ENCODE measurements at places on chromosomes 3 and 15.

DNA sequence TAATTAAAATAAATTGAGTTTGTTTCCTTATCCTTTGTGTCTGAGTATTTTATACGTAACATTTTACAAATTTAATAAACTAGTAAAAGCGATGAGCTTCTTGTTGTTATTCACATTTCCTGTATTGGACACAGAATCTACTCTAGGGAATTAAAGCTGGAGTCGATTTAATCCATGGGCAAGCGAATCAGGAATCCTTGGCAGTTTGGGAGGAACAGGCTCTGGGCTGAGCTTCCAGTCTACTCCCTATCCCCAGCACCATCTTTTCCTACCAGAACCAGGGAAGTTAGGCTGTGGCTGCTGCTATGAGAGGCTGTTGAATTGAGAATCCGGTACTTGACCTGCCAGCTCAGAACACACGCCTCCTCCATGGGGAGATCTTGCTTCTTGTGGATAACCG, 437.3 kb upstream of the TPM1 start:
- DNase-seq, result no peak

DNA sequence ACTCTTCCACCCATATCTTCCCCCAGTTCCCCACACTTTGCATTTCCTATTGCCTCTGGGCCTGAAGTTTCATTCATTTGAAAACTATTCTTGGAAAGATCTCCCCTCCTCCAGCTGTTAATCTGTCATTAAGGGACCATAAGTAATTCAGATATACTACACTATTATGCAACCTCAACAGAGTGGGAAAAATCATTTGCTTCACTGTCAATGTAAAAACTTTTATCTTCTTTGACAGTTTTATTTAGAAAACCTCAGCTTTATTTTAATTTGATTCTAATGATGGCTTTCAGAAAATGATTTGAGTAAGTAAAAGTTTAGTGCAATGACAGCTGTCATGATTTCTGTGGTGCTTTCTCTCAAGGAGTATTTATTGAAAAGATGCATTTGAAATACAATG, 435.3 kb upstream of the KCNMB2 start:
- no peak for DNase-seq

DNA sequence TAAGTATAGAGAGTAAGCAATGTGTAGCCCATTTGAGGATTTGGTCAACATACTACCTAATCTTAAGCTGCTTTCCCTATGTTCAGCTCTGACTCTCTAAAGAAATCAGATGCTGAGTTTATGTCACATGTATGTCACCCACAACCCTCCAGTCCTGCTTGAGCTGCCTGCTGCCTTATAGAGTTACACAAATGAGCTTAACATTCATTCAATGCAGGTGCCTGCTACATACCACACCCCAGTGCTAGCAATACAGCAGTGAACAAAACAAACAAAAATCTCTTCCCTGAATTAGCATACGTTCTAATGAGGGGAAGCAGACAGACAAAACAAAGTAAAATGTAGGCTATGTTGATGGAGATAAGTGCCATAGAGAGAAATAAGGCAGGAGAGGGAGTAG, 93.0 kb downstream of the HHLA2 start:
- DNase-seq, result no peak

DNA sequence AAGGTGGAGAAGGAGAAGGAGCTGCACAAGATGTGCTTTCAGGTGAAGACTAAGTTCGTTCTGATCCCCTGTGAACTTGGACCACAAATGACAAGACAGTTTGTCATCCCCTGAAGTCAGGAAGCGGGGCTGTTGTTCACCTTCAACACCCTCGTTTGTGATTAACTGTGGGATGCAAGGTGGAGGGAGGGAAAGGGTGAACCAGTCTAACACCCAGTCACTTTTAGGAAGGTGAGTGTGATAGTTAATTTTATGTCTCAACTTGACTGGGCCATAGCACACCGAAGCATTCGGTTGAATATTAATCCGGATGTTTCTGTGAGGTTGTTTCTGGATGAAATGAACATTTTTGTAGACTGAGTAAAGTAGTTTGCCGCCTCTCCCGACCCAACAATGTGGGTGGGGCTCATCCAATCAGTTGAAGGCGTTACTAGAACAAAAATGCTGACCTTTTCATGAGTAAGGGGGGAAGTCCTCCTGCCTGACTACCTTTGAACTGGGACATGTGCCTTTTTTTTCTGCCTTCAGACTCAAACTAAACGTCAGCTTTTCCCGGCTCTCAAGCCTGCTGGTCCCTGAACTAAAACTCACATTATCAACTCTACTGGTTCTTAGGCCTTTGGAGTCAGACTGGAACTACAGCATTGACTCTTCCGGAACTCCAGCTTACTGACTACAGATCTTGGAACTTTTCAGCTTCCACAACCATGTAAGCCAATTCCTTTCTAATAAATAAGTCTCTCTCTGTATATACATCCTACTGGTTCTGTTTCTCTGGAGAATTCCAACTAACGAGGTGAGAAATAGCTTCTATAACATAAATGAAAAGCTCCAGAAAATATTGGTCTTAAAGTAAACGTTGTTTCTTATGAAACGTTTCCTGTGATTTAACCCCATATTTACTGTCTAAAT, 264.0 kb upstream of the SLITRK3 start:
- DNase-seq, result no peak

GRCh38 chr3:14113965-14114635, 10.6 kb downstream of the CHCHD4 start:
- no peak for DNase-seq

GRCh38 chr15:93359425-93360131, 270.6 kb upstream of the RGMA start:
- no peak for DNase-seq

DNA sequence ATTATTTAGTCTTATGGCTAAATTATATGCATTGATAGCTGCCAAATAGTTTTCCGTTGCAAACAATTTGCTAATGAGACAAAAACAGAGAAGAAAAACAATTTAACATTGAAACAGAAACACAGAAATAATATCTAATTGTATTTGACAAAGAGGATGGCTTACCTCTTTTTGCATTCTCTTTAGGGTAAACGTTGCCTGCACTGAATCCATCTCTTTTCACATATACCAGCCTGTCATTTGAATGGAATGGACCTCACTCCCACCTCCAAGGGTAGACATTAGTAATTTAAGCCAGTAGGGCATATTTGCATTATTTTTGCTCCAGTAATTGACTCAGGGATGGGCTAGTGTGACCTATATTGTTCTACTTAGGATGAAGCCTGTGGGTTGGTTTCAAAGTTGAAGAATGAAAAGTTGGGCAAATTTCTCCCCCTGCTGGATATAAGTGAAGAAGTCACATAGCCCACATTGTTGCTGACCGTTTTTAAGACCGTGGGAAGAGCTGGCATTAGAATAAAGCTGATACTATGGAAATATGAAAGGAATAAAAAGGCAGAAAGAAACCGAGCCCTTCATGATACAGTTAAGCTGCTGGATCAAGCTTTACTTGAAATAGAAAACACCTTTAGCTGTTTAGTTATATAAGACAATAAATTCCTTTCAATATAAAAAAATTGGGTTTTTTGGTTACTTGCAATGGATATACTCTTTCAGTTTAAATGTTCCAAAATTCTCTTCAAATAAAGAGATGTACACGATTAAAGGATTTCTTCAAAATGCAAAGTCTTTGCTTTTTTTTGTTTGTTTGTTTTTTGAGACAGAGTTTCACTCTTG, 26.9 kb downstream of the PIERCE2 start:
- DNase-seq, result no peak

DNA sequence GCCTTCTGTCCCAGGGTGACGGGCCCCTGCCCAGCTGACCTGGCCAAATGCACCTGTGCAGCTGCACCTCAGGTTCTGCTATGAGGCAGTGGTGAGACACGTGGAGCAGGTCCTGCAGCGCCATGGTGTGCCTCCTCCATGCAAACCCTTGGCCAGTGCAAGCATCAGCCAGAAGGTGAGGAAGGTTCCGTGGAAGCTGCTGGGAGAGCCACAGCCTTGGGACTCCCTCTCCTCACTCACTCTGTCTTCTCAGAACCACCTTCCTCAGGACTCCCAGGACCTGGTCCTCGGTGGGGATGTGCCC, 31.6 kb downstream of the PTPN23 start:
- DNase-seq, result no peak

GRCh38 chr3:45571216-45571615, 23.3 kb upstream of the LIMD1 start:
- DNase-seq, result no peak

- DNase-seq, result no peak
These were observed 148.0 kb upstream of the NR2E3 start for GRCh38 chr15:71662306-71662705.

DNA sequence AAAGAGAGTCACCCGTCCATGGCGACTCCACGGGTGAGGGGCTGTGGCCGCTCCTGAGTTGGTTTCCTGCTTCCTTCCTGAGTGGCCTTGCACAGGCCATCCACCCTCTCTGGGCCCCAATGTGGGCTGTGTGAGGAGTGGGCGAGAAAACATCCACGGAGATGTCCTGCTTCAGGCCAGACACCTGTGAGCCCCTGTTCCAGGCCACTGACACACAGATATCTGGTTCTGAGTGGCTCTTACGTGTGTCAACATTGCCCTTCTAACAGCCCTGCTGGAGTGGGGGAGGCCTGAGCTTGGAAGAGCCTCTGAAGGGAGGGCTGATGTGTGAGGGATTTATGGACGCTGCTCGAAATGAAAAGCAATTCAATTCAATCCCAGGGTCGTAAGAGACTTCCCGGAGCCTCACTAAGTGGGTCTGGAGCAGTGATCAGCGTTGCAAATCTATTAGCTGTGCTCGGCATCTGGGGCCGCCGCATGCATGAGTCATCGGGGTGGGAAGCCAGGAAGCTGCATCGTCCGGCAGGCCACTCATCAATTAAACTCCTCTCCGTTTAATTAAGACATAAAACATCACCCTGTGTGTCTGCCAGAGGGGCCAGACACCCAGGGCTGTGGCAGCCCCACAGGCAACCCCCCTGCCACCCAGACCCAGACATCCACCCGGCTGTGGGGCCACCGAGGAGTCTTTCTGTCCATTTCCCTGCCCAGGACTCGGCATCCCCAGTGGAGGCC, 20.0 kb upstream of the PRR23E start:
- no peak for DNase-seq

GRCh38 chr3:98784666-98785600, 21.8 kb downstream of the ST3GAL6 start:
- no peak for DNase-seq

DNA sequence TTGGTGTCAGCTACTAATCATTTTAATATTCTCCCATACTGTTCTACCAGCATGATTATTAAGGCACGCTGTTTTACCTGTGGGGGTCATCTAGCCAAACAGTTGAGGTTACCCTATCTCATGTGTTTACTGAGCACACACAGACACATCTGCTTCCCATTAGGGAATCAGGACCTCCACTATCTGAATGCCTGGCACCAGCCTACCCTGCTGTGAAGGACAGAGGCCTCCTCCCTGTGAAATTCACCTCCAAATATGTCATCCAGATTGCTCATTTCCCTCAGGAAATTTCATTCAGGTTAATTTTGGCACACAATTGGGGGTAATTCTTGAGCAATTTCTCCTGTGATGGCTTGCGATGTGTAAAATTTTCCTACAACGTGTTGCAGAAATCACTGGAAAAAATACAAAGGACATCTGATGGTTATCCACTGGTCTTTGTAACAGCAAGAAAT, 155.6 kb upstream of the NR2E3 start:
- DNase-seq, result no peak

- DNase-seq, result no peak
These were observed 41.4 kb upstream of the SLC41A3 start for GRCh38 chr3:126125341-126125740.

DNA sequence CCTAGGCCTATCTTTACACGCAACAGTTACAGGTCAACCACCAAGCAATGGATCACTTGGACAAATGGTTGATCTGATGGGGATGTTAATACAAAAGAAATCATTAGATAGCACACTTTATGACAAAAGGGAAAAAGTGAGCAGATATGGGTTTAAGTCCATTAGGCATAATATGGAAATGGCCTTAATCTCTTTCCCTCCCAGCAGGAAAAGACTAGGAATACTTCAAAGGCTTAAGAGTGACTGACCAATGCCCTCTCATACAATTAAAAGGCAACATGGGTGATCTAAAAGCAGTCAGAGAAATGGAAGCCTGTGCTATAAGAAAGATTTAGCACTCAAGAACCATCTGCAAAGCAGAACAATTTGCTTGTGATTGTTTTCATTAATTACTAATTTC, 3.3 kb downstream of the PRTG start:
- DNase-seq, result no peak

GRCh38 chr15:37370941-37371340, 270.6 kb upstream of the MEIS2 start:
- no peak for DNase-seq

GRCh38 chr3:156478891-156479290, 76.0 kb downstream of the SSR3 start:
- DNase-seq, result no peak

DNA sequence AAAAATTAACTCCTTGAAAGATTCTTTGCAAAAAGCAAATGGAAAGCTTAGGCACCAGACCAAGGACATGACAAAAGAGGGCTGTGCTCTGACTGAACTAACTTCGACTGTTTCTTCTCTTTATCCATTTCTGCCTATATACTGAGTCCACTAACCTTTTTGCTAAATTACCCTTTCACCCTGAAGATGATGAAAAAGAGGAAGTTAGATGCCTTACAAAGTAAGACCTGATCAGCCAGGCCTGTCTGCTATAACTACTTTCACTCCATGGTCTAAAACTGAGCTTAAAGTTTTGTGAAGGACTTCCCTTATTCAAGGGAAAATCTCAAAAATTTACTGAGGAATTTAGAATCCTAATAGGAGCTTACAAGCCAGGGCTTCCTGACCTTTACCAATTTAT, 6.2 kb upstream of the IGSF10 start:
- DNase-seq, result no peak

DNA sequence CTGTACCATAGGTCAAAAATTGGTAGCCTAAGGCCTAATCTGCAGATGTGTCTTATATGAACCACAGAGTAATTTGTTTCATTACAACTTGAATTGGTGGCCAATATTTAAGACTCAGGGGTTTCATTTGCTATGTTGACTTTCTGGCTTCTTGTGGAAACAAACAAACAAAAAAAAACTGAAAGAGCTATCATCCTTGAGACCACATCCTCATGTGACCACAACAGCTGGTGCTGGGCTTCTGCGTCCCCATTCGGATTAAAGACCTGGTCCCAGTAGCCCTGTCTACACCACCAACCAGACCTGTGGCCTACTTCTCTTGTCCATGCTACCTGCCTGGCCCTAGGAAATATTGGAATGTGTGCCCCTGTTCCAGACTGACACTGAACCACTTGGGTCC, 61.7 kb downstream of the STRIT1 start:
- no peak for DNase-seq

- no peak for DNase-seq
These were observed 57.4 kb upstream of the PSMD6 start for GRCh38 chr3:64080616-64081234.
